ENCODE measurements at places on chromosomes 1 and 21.

GRCh38 chr1:16442941-16443340 is 2.4 kb downstream of the NECAP2 start:
- DNase-seq, result no peak

- no peak for DNase-seq
These were observed 49.9 kb downstream of the WDR4 start for GRCh38 chr21:42829417-42829816.

DNA sequence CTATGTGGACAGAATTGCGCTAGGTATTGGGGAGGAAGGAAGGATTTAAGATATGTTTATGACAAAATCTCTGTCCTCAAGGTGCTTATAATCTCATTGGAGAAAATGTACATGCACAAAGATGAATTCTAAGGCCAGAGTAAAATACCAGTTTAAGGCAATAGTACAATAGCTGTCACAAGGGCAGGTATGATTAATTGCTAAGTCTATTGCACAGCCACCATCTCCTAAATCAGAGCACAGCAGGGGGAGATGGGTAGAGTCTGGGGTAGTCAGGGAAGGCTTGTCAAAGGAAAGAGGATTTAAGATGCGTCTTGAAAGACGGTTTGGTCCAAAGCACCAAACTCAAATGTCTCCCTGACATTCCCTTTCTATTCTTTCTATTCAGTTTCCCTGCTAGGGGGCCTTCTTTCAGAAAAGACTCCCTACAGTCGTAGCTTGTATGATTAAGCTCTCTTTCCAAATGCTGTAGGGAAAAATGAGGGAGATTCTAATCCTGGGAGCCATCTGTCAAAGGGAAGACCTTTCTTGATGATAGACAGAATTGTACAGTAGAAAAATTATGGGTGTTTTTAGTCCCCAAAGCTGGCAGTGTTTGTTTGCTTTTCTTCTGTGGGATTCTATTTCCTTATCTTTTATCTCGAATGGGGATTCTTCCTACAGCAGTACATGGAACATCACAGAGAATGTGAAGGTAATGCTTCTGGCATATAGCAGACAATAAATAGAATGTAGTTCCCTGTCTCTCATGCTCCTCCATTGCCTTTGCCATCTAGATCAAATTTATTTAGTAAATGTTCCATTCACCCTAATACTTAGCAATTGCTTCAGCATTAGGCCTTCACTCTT is 107.6 kb upstream of the NFIA start:
- DNase-seq, result no peak

DNA sequence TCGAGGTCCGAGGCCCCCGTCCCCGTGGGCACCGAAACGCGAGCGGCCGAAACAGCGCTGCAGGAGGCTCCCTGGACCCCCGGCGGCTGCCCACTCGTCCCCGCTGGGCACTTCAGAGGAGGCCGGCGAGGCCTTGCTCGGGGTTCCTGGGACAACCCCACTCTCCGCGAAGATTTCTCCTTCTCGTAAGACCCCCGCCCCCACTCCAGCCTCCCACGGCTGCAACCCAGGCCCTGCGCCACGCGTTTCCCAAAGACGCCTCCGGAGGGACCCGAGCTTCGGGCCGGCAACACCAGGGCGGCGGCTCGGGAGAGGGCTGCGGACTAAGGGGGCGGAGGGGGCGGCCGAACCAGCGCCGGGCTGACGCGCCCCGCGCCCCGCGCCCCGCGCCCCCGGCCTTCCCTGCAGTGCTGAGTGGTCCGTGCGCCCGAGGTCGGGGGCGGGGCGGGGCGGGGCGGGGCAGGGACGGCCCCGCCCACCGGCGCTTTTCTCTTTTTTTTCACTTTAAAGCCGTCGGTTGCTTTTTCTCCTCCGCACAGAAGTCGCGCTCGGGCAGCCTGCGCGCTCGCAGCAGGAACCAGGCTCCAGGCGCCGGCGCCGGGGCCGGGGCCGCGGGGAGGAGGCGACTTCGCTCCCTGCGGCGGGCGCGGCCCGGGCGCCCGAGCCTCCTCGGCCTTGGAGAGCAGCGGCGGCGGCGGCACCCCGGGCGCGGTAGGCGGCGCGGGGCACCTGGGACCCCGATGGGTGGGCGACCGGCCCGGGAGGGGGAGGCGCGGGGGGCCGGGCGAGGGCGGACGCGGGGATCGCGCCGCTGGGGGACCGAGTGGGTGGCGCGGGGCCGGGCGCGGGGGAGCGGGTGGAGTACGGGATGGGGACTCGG is at the start of gene SPSB1:
SPSB1 (plus strand) TSS at position 534 of the 880 bp plus-strand sequence. CDS start 62,998 bp downstream, outside the sequence.
- DNase-seq, result peak; percentile 75

DNA sequence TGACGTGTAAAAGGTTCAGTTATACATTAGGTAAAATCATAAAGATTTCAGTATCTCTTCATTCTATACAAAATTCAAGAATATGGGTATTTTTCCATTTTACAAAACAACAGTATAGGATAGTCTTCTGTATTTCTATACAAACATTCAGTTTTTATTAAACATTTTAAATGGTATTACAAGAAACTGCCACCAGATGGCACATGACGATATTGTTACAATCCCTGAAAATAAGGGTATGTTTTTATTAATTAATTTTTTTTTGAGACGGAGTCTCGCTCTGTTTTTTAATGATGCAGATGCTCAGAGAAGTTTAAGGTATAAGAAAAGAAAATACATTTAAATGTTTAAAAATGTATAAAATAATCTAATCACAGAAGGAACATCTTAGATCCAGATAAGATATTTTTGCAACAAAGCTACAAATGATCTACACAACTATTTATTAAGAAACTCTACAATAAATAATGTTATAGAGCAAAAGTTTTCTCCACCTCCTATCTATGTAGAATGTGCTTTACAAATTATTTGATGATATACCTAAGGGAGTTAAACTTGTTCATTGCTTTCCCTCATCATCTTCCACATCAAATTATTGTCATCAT is 23.5 kb upstream of the RSBN1 start:
- peak; percentile 54 for DNase-seq

DNA sequence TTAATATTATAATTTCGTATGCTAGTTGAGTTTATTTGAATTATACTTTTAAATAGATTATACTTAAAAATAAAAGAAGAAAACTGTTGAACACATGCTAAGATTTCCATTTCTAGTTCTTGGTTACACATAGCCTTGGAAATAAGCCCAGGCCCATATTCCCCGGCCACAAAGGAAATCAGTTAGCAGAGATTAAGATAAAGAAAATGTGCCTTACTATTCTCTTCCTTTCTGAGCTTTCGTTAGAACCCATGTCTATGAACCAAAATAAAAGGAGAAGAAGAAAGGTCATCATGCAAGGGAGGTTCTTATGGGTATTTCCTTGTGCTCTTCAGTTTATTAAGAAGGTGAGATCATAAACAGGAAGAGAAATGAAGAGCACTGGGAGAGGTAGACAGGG is 32.3 kb upstream of the CRP start:
- no peak for DNase-seq

GRCh38 chr1:170424346-170424745 is 107.6 kb upstream of the GORAB start:
- no peak for DNase-seq

DNA sequence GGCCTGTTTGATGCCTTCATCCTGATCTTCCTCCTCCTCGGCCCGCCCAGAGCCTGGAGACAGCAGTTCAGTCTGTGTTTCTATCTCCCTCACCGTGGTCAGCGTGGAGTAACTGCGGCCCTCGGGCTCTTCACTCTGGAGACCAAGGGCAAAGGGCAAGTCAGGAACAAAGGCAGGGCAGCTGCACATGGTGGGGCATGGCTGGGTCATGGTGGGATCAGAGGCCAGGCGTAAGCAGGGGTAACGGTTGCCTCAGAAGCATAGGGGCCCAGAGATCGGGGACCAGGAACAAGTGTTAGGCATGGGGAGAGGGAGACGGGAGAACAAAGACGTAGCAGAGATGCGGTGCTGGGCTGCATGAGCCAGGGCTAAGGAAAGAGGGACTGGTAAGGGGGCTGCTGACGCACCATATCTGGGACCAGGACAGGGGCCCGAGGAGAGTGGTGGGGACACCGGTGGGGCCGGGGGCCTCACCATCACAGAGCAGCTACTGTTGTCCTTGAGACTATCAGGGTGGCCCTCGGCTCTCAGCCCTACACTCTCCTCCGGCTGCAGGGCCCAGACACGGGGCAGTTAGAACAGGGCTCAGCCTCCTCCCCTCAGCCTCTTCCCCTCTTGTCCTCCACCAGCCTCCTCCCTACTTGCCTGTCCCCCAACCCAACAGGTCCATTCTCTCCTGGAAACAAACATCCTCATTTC is 3.2 kb upstream of the ARHGAP30 start:
- DNase-seq, result no peak

DNA sequence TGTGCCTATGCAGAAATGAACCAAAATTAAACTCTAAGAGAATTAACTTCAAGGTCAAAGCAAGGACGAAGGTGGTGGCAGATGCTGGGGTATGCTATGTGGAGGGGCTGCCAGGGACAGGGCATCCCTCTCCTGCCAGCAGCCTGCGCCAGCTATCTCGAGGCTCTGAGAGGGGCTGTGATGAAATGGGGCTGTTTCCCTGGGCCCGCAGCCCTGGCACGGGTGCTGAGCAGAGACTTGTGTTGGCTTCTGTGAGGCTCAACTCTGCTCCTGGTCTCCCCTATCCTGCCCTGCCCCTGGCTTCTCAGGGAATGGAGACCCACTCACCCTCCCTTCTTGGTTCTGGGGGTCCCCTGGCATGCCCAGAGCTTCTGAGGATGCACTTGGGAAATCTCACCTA is 41.9 kb upstream of the TIAM1 start:
- DNase-seq, result no peak

Measured in kidney capillary endothelial cell (primary cell).